ENCODE measurements at places on chromosomes 2 and 18.

- DNase-seq = no peak
Observed at GRCh38 chr2:171864357-171864985, 29.6 kb downstream of the SLC25A12 start.

- no peak for DNase-seq
Observed at GRCh38 chr2:70111752-70112591, 24.7 kb downstream of the PCBP1 start.

GRCh38 chr2:205066081-205066480, 520.8 kb downstream of the PARD3B start:
- DNase-seq = no peak

DNA sequence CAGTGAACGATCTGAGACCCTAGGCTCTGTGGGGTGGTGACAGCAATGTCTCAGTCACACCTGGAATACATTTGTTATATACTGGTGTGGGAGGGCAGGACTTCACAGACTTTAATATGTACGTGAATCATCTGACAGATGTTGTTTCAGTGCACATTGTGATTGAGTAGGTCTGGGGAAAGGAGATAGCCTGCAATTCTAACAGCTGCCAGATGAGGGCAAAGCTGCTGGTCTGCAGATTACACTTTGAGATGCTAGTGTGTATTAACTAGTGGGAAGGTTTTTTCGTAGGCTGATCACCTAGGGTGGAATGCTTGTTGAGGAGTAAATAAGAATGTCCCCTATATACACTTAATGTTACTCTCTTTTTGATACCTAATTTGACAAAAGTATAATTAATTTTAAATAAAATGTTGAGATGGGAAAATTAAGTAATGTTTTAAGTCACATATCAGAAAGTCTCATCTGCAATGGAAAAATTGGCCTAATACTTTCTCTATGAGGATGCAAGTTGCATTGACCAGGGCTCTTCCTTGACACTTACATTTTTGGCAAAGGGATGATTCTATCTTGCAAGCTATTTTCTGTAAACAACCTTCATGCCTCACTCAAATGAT, 496.9 kb upstream of the HNMT start:
- peak; percentile 6 for DNase-seq

DNA sequence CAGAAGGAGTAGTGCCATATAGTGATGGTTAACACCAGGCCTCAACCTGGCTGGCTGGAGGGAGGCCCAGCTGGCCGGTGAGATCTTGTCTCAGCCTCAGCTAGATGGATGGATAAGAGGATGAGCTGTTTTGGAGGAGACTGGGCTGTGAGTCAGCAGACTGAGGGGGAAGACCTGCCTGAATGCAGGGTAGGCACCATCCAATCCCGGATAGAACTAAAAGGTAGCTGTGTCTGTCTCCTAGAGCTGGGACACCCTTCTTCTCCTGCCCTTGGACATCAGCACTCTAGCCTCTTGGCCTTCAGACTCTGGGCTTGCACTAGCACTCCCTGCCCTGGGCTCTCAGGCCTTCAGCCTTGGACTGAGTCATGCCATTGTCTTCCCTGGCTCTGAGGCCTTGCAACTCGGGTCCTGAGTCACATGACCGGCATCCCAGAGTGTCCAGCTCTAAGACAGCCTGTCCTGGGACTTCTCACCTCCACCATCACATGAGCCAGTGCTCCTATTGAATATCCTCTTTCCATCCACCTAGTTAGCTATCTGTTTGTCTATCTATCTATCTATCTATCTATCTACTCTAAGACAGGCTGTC, 131.3 kb downstream of the TPO start:
- no peak for DNase-seq

- no peak for DNase-seq
Observed at GRCh38 chr2:229170916-229171315, 100.2 kb downstream of the PID1 start.

- no peak for DNase-seq
Observed at GRCh38 chr2:240688553-240688919, 3.1 kb upstream of the AQP12A start.

- no peak for DNase-seq
Observed at GRCh38 chr2:23183733-23184132, 201.2 kb upstream of the KLHL29 start.
